NCI-H1092 (cell line): ENCODE measurements at places on chromosomes 16 and 17.

GRCh38 chr17:81193051-81193410 is 27.0 kb upstream of the AATK start:
- no peak for DNase-seq

DNA sequence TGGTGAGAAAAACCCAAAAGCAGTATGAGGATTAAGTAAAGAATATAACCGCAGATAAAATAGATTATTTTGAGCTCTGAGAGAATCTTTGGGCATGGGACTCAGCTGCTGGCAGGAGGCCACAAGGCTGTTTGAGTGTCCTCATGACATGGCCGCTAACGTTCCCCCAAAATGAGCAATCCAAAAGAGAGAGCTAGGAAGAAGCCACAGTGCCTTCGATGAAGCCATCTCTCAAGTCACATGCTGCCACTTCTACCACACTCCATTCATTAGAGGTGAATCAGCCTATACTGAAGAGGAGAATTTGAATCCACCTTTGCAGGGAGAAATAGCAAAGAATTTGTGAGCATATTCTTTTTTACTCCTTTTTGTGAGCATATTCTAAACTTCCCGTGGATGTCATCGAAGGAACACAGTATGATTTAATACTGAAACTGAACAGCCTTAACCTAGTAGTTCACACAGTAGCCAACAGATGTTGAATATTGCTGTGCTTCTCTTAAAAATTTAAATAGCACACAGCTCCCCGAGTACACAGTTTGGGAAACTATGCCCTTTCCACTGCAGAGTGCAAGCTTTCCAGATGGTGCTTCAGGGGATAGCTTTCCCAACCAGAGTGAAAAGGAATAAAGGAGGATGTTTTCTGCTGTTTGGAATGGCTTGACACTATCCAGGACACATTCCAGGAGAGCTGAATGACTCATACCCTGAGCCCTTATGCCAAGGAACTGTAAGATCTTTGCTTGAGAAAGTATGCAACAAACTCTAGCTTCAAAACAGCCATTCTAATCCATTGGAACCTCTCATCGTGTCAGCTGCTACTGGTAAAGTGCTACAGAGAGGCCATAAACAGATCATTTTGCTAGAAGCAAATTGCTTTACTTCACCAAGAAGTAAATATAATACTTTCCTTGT is 33.9 kb downstream of the ANKFY1 start:
- no peak for DNase-seq

DNA sequence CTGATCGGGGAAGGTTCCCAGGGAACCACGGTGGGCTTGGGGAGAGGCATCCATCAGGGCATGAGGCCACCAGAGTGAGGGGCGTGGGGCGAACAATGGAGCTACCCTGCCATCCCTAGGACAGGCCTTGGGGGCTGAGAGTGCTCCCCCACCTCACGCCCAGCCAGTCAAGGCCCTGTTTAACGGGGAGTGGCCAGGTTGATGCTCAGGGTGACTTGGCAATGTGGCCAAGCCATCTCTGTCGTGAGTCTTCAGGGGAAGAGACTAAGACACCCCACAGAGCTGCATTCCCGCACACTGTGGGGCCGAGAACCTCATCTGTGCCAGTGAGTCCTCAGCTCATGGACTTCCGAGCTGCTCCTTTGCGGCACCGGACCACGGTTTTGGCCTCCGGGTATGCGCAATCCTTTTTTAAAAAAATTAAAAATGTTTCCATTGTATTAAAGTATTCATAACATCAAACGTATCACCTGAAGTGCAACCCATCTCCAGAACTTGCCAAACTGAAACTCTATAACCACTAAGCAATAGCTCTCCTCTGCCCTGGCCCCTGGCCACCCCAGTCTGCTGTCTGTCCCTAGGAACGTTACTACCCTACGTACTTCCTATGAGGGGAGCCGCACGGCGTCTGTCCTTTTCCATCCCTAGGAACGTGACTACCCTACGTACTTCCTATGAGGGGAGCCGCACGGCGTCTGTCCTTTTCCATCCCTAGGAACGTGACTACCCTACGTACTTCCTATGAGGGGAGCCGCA is 71.8 kb upstream of the DOC2B start:
- no peak for DNase-seq

DNA sequence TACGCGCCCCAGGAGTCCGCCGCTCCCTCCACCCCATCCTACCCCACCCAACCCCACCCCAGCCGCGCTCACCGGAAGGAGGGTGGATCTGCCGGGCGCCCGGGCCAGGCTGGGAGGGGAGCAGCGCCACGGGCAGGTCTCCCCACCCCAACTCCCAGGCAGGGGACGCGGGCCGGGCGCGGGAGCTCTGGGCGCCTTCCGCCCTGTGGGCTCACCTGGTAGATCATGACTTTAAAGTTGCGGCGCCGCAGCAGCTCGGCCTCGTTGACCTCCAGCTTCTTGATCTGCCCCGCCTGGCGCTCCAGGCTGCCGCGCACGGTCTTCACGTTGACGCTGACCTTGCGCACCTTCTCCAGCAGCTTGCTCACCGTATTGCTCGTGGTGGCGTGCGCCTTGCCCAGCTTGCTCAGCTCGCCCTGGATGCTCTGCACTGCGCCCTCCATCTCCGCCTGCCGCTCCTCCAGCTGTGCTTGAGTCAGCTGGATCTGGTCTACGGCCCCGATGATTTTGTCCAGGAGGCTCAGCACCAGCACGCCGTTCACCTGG is 571 bp downstream of the CAVIN1 start:
- no peak for DNase-seq

DNA sequence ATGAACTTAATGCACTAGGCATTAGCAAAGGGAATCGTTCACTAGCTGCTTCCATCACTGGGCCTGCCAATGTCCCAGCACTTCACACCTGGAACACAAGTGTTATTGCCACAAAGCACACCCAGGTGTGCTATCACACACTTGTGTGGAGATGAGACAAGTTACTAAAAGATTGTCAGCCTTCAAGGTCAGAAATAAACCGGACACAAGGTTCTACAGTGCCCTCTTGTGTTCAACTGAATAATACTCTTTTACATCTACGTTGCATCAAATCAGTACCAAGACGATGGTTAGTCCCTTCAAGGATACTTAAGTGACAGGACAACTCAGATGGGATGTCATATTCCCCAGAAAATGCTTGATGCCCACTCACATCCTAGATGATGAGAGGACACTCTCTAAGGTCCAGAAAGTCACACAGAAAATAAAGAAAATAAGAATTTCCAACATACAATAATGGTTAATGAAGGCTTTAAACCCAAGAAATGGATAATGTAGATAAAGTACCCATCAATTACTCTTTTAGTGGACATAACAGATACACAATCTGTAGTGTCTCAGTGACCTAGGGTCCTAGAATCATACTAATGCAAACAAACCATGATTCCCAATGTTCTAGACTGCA is 16.4 kb upstream of the GLG1 start:
- DNase-seq = peak; percentile 7

GRCh38 chr17:70298929-70299531 is 129.7 kb downstream of the KCNJ2 start:
- no peak for DNase-seq

GRCh38 chr17:8732406-8733085 is 12.1 kb downstream of the CCDC42 start:
- DNase-seq = no peak

DNA sequence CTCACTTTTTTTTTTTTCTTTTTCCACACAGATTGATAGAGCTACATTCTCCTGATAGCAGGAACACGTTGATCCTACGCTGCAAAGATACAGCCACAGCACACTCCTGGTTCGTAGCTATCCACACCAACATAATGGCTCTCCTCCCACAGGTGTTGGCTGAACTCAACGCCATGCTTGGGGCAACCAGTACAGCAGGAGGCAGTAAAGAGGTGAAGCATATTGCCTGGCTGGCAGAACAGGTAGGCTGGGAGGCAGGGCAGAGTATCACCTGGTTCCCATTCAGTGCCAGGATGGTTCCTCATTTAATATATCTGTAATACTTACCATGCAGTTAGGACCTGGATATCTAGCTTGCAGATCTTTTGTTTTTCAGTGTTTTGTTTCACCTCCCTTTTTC is 51.1 kb upstream of the VPS4A start:
- no peak for DNase-seq

GRCh38 chr16:16111639-16112038 is 111.7 kb downstream of the ABCC6 start:
- no peak for DNase-seq

- no peak for DNase-seq
These were observed 31.2 kb downstream of the SREBF1 start for GRCh38 chr17:17805575-17805974.

GRCh38 chr16:85734311-85735017 is 16.4 kb downstream of the C16orf74 start:
- no peak for DNase-seq

GRCh38 chr16:12295395-12295794 is 318.9 kb downstream of the SNX29 start:
- DNase-seq = no peak

- DNase-seq = no peak
These were observed 20.5 kb upstream of the ITGA3 start for GRCh38 chr17:50035421-50035879.

DNA sequence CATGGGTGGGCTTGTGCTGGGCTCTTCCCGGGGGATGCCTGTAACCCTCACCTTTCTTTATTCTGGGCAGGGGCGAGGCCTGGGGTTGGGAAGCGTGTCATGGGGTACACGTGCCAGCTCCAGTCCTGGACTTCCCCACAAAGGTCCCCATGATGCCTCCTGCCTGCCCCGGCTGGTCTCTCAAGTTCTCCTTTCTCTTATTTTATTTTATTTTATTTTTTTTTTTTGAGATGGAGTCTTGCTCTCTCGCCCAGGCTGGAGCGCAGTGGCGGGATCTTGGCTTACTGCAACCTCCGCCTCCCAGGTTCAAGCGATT is 8.6 kb downstream of the ATP2A3 start:
- no peak for DNase-seq

GRCh38 chr16:58501242-58502131 is 1.5 kb downstream of the NDRG4 start:
- DNase-seq = peak; percentile 38

- no peak for DNase-seq
These were observed 8.8 kb downstream of the PRSS22 start for GRCh38 chr16:2848933-2849725.

- DNase-seq = no peak
These were observed 7.4 kb upstream of the SCIMP start for GRCh38 chr17:5241861-5242671.

DNA sequence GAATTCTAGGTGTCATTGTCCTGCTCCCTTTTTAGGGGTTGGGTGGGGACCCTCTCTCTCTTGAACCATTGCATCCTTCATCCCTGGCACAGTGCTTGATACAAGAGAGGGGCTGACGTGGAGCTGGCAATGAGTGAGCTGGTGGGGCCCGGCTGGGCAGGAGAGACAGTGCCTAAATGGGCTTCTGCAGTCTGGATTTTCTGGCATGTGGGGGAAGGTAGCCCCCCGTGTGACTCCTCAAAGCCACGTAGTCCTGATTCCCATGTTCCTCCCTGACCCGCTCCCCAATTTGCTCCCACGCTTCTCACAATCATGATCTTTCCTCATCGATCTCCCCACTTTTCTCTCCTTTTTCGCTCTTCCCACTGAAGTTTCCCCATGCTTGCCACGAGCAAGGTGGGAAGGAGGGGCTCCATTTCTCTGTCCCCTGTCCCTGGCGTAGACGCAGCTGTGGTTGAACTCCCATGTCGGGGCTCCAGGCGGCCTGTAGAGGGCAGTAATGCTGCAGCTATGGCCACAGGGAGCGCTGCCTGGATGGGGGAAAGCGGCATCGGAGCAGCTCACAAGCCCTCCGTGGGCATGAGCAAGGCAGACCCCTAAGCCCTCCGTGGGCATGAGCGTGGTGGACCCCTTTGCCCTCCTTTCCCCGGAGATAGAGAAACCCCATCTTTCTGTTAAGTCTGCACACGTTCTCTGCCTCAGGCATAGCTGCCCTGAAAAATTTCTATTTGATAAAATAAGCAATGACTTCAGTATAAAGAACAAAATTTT is 47.5 kb downstream of the HAPSTR1 start:
- DNase-seq = peak; percentile 71

DNA sequence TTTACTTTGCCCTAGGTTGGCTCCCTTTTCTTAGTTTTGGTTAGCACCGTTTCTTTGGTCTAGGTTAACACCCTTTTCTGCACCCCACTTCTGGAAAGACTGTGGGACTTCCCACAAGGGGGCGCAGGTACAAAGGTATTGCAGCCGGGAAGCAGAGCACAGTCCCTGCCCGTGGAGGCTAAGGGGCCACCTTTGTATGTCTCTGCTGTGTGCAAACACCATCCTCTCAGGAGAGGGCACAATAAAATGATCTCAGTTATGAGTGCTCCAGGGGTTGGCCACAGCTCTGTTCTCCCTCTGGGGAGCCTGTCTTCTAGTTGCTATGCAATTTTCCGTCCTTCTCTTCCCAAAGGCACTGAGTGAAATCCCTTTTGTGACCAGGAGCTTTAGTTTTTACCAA is 28.4 kb upstream of the TMC5 start:
- peak; percentile 85 for DNase-seq

- DNase-seq = no peak
These were observed 429.0 kb downstream of the HS3ST4 start for GRCh38 chr16:26120729-26121128.

DNA sequence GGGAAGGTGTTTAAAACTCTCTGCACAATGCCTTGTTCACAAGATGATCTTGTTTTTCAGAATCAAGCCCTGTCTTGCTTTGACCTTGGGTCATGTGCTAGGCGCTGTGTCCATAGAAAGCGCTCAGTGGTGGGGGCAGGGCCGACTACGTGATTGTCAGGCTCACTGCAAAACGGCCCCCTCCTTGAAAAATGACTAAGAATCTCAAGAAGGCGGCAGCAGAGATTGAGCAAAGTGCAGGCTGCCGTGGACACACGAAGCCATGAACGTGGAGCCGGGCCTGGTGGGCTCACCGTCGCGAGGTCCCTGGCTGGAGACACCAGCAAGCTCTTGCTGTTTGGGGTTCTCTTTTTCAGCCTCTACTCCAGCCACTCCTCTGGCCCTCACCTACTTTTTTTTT is 10.2 kb downstream of the ATP2C2 start:
- no peak for DNase-seq

DNA sequence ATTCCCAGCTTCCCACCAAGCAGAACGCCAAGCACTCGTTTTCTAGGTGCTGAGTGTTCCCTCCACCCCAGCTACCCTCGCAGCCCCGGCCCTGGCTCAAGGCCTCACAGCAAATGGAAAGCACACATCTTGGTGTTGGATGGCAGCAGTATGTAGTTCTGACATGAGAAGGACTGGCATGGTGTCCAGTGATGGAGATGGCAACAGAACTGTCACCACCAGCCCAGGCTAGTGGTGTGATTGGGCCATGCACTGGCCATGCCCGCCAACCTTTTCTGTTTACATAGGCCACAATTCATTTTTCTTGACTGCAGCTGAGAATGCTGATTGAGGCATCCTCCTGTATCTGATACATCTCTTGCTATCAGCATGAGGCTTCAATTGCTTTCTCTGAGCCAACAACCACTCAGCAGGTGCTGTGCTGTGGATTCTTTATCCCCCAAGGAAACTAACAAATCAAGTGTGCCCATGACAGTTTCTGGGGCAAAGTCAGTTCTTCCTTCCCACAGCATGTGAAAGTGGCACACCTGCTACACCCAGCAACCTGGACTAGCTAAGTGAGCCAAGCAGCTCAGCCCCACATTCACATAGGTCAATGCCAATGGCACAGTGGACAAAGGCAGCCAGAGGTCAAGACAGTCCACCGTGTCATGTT is 3.8 kb downstream of the SLC12A4 start:
- DNase-seq = no peak

GRCh38 chr17:29837531-29837930 is 92.5 kb downstream of the SSH2 start:
- DNase-seq = no peak
